BJ (cell line): ENCODE measurements at places on chromosomes 5 and 9. TPM values are rescaled to one million over a fixed set of nuclear protein-coding genes. Genes with fewer than 3 reads are reported as not detected.

The FUT7 gene
- not detected in 2 replicates for polyA plus RNA-seq

The IFNK gene
- not detected in 2 replicates for polyA plus RNA-seq

The WDR38 gene
- polyA plus RNA-seq = not detected in 2 replicates

The STKLD1 gene
- 0.70 and 1.2 TPM in 2 replicates for polyA plus RNA-seq

The NEUROG1 gene
- polyA plus RNA-seq = not detected in 2 replicates

The SNCB gene
- polyA plus RNA-seq = not detected in 2 replicates

The MYORG gene
- polyA plus RNA-seq = 0.21 and 0.22 TPM in 2 replicates

The ZNF462 gene
- polyA plus RNA-seq = 3.1 and 3.5 TPM in 2 replicates

The TSLP gene
- 0.05 and 0.22 TPM in 2 replicates for polyA plus RNA-seq
